ENCODE measurements at places on chromosomes 5 and 9.
A peak's percentile ranks its signal among the peaks of the same experiment; 100 is the strongest.

DNA sequence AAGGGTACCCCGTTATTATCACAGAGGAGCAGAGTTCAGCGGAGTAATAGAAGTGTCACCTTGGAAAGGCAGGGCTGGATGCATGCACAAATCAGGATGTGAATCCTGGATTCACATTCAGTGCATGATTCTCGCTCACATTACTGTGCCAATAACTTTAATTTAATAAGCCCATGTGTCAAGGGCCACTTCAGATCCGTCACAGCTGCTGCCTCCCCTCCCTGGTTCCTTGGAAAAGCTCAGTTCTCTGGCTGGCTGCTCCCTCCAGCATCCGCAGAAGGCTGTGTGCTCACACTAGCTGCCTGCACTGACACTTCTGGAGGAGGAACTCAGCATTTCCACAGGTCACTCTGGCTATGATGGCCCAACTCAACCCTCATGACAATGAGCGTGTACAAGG, 256.8 kb upstream of the ADAMTS16 start:
- DNase-seq, result no peak

- peak; percentile 70 for DNase-seq
Observed at GRCh38 chr5:169637085-169637548, at the start of gene DOCK2. Gene DOCK2 (plus strand): TSS chr5:169637275. CDS start chr5:169637327, 52 bp downstream.

GRCh38 chr9:71628247-71628646, 140.1 kb downstream of the CEMIP2 start:
- peak; percentile 39 for DNase-seq

GRCh38 chr9:98010445-98010844, 27.3 kb downstream of the ANP32B start:
- no peak for DNase-seq

GRCh38 chr9:131485728-131486422, 16.8 kb upstream of the POMT1 start:
- no peak for DNase-seq

- no peak for DNase-seq
Observed at GRCh38 chr9:129108805-129109536, 1.6 kb downstream of the CRAT start.

- no peak for DNase-seq
Observed at GRCh38 chr9:128149001-128149701, at the start of gene LCN2. Gene LCN2 (plus strand): TSS chr9:128149453. CDS start chr9:128149526, 73 bp downstream.

- DNase-seq, result no peak
Observed at GRCh38 chr5:40446910-40447309, 232.8 kb upstream of the PTGER4 start.

- no peak for DNase-seq
Observed at GRCh38 chr9:649128-650074, 192.1 kb upstream of the DMRT1 start.

GRCh38 chr5:124732428-124733328, 13.8 kb downstream of the ZNF608 start:
- no peak for DNase-seq

DNA sequence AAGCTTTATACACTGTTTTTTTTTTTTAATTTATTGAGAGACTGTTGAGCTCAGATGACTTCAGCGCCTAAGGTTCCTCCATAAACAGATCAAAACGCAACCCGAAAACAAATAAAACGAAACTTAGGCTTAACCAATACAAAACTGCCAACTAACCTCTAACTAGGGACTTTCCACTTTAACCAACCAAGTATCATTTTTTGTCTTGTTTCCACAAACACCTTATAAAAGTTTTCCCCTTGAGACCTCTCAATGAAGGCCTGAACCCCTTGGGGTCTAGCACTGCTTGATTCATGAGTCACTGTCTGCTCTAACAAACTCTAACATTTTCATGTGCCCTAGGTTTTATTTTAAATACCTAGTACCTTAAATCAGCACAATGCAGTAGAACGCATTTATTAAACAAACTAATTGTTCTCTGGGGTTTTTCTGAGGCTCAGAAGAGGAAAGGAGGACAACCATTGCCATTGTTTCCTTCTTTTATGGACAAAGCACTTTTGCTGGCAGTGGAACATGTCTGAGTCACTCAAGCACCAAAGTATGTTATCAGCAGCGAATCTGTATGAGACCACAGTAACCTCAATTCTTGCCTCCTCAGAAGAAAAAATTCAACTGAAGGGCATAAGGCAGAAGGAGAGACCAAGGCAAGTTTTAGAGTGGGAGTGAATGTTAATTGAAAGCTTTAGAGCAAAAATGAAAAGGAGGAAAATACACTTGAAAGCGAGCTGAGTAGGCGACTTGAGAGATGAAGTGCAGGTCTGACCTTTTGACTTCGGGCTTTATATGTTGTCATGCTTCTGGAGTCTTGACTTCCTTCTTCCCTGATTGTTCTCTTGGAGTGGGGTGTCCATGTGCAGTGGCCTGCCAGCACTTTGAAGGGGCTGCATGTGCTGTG, 97.7 kb upstream of the HCN1 start:
- no peak for DNase-seq

GRCh38 chr9:22645893-22646292, 199.3 kb downstream of the DMRTA1 start:
- no peak for DNase-seq

- DNase-seq, result no peak
Observed at GRCh38 chr5:63554191-63554590, 408.1 kb downstream of the HTR1A start.

- DNase-seq, result no peak
Observed at GRCh38 chr9:34590381-34591247, 1.1 kb upstream of the CNTFR start.

DNA sequence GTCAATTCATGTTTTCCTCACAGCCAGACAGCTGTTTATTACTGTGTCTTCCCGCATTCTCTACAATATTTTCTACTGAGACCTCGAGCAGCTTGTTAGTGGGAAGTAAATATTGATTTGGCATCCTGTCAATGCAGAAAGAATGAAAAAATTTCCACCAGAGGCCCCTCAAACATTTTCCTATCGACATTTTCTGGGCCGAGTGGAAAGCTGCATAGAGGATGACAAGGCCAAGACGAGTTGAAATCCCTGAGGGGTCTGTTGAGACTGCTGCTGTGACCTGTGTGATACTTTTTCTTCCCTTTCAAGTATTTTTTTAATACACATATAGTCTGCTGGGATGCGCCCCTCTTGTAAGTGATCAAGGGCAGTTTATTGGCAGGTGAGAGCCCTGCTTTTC, 91.4 kb upstream of the SH3GL2 start:
- no peak for DNase-seq

- no peak for DNase-seq
Observed at GRCh38 chr9:70569791-70570190, 155.3 kb upstream of the KLF9 start.

- no peak for DNase-seq
Observed at GRCh38 chr9:71955300-71955915, 44.0 kb downstream of the C9orf85 start.

GRCh38 chr9:81844131-81844567, 84.1 kb upstream of the SPATA31D4 start:
- DNase-seq, result no peak

- no peak for DNase-seq
Observed at GRCh38 chr5:11734369-11734768, 169.9 kb downstream of the CTNND2 start.

- peak; percentile 52 for DNase-seq
Observed at GRCh38 chr9:129988607-129989361, 54.2 kb downstream of the FNBP1 start.

GRCh38 chr5:85896514-85896913, 721.2 kb upstream of the COX7C start:
- DNase-seq, result no peak

GRCh38 chr9:125431012-125431305, 169.3 kb downstream of the GAPVD1 start:
- DNase-seq, result no peak

- DNase-seq, result no peak
Observed at GRCh38 chr9:5500441-5501235, 9.7 kb upstream of the PDCD1LG2 start.

- no peak for DNase-seq
Observed at GRCh38 chr5:8843771-8844170, 702.1 kb downstream of the SEMA5A start.

DNA sequence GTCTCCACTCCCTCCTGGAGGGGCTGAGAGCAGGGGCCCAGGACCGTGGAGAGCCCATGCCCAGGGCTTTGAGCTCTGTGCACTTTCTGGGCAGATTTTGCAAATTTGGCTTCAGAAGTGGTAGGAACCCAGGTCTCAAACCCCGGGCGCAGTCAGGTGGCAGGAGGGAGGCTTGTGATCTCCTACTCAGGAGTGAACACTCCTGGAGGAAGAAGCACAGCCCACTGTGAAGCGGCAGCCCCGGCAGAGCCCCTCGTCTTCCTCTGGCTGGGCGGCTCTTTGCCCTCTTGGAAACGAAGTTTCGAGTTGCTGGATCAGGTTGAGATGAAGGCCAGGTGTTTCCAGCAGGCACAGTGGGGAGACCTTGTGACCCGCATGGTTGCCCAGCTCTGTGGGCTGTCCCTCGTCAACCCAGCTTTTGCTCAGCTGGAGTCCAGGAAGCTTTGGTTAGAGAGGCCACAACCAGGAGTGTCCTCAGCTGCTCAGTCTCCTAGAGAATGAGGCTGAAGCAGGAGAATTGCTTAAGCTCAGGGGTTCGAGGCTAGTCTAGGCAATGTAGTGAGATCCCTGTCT, 48.5 kb downstream of the WNK2 start:
- no peak for DNase-seq

- DNase-seq, result no peak
Observed at GRCh38 chr9:99305820-99306811, 84.0 kb downstream of the SEC61B start.

GRCh38 chr5:152366716-152367115, 38.4 kb downstream of the NMUR2 start:
- DNase-seq, result no peak

- no peak for DNase-seq
Observed at GRCh38 chr5:136004436-136004835, 24.4 kb upstream of the TGFBI start.

- DNase-seq, result no peak
Observed at GRCh38 chr5:109155625-109156024, 254.1 kb downstream of the PJA2 start.

- no peak for DNase-seq
Observed at GRCh38 chr5:127416906-127417305, 100.5 kb upstream of the PRRC1 start.

- no peak for DNase-seq
Observed at GRCh38 chr5:142839711-142840346, 69.7 kb downstream of the ARHGAP26 start.

- no peak for DNase-seq
Observed at GRCh38 chr5:63155310-63155631, 576.7 kb downstream of the LRRC70 start.

DNA sequence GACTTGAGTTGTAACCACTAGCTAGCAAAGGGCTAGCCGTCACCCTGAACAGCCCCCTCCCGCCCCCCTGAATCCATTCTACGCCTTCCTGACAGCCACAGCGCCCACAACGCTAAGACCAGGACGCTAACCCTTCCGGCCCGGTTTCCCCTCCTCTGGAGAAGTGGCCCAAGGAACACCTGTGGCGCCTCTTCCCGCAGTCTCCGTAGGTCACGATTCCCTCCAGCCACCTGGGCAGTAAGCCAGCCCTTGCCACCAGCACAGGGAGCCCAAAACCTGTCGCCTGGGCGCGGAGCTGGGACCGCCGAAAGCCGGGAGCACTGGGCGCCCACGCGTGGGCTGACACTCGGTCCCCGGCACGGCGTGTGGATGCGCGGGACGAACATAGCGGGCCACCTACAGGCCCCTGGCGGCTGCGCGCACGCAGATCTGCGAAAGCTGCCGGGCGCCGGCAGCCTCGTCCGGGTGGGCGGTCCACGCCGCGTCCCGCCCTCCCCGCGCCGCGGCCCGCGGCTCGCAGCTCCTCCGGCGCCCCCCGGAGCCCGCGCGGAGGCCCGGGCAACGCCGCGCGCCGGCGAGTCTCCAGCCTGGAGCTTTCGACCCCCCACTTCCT, 596 bp downstream of the IRF1 start:
- DNase-seq, result peak; percentile 56

DNA sequence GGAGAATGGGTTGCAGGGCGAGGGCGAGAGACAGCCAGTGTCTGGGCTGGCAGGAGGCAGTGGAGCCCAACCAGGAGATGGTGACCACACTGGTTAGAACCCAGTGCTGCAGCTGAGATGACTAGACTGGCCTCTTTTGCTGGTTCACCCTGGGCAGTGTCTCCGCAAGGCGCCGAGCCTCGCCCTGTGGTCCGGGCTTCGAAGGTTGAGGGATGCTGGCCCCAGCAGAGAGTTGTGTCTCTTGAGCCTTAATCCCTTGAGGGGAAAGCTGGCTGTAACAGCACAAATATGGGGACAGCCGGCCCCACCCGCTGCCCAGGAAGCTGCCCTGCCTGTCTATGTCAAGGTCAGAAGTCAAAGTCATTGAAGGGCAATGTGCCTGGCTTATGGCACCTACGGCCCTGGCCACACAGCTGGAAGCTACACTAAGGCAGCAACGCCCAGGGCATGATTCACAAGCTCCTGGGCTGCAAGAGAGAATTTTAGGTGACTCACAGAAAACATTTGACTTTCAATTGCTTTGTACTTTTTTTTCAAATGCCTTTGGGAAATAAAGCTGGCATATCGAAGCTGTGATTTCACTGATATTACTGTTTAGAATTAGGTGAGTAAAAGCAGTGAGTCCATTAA, 33.3 kb downstream of the NKX2-5 start:
- DNase-seq, result no peak

- DNase-seq, result no peak
Observed at GRCh38 chr5:30959238-30959637, 234.2 kb upstream of the CDH6 start.

DNA sequence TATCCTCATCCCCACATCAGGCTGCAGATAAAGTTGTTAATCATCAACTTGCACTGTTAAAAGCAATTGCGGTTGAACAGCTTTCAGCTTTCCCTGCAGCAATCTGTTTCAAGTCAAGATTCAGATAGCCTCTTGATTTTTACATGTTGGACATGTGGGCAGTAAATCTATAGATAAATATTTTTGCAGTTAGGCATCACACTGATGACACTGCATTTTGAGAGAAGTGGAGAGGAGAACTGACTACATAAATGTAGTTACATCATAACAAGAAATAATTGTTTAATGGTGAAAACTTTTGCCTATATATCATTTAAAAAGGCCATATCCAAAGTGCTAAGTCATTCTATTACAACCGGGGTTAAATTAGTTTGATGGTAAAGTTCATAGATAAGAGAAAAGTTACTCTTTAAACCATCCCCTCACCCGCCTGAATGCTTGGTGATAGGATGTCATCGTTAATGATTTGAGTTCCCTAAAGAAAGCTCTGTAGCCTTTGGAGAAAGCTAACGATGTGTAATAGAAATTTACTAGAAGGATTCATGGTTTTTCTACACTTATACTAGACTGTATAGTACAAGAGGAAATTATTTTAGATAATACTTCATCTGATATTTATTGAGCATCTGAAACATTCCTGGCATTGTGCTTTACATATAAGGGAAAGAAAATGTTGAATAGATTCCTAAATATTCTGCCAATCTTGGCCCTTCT, 30.8 kb upstream of the ALDH1A1 start:
- no peak for DNase-seq

GRCh38 chr9:89426384-89426961, 71.4 kb downstream of the SEMA4D start:
- DNase-seq, result peak; percentile 54

- DNase-seq, result no peak
Observed at GRCh38 chr5:76745670-76746069, 29.7 kb downstream of the F2R start.
